Bronchus fibroblast of lung (primary cell): ENCODE measurements at places on chromosomes 3 and 15. TPM values are rescaled to one million over a fixed set of nuclear protein-coding genes. Genes with fewer than 3 reads are reported as not detected.

Gene SLC15A2
- total RNA-seq: 0.15 and 0.17 TPM in 2 replicates

Gene DNAH12
- under 0.01 TPM in 1 of 2 replicates, not detected in the other for total RNA-seq

Gene CACNA2D2
- total RNA-seq: 0.15 and 0.17 TPM in 2 replicates

Gene UPK1B
- total RNA-seq: not detected in 2 replicates

Gene MUC20
- total RNA-seq: under 0.01 and 0.15 TPM in 2 replicates

Gene NEK10
- total RNA-seq: 0.30 and 0.34 TPM in 2 replicates

Gene CYP11A1
- 0.30 and 0.84 TPM in 2 replicates for total RNA-seq

Gene CSTA
- 1.0 TPM in 1 of 2 replicates, not detected in the other for total RNA-seq

Gene MON1A
- 15.3 and 20.8 TPM in 2 replicates for total RNA-seq

Gene MME
- 146 and 154 TPM in 2 replicates for total RNA-seq

Gene GOLGA6D
- total RNA-seq: not detected in 2 replicates

Gene TICRR
- 8.0 and 10.3 TPM in 2 replicates for total RNA-seq

Gene FSTL1
- 332 and 334 TPM in 2 replicates for total RNA-seq

Gene CPLX3
- not detected in 2 replicates for total RNA-seq

Gene FURIN
- total RNA-seq: 34.6 and 35.8 TPM in 2 replicates

Gene FGF12
- total RNA-seq: 0.15 TPM in 1 of 2 replicates, not detected in the other

Gene PPP1R14D
- not detected in 2 replicates for total RNA-seq

Gene PCNP
- total RNA-seq: 40.7 and 46.7 TPM in 2 replicates

Gene PAQR9
- total RNA-seq: not detected in 2 replicates

Gene NR2F2
- 13.8 and 21.4 TPM in 2 replicates for total RNA-seq

Gene ADAMTS7
- total RNA-seq: 4.3 and 5.0 TPM in 2 replicates

Gene OR5K3
- not detected in 2 replicates for total RNA-seq

Gene TP53BP1
- 26.2 and 27.8 TPM in 2 replicates for total RNA-seq

Gene GTPBP8
- total RNA-seq: 39.4 and 40.2 TPM in 2 replicates

Gene OR5K1
- not detected in 2 replicates for total RNA-seq
